ENCODE measurements at places on chromosomes 6 and 20.

- DNase-seq, result no peak
Measured at GRCh38 chr6:35489995-35490791, 6.7 kb downstream of the TEAD3 start.

- DNase-seq, result no peak
Measured at GRCh38 chr6:3825851-3826581, 23.2 kb upstream of the FAM50B start.

- no peak for DNase-seq
Measured at GRCh38 chr6:119280668-119281067, 68.9 kb downstream of the MAN1A1 start.

- DNase-seq, result no peak
Measured at GRCh38 chr20:61477451-61477861, 225.4 kb downstream of the CDH4 start.

- DNase-seq, result peak; percentile 42
Measured at GRCh38 chr6:31657406-31658157, 1.9 kb downstream of the APOM start.

DNA sequence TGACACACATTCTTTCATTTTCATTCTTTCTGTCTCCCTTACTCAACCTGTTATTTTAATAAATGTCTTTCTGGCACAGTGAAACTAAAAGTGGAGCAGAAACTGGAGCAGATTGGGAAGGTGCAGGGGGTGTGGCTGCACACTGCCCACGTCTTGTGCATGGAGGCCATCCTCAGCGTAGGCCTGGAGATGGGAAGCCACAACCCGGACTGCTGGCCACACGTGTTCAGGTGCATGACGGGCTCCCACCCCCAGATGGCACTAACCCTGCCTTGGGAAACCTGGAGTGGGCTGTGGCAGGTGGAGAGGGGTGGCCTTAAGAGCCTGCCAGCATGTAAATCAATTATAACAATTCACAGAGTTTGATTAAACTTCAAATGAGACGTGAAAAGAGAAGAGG lies 71.4 kb upstream of the PBOV1 start:
- peak; percentile 2 for DNase-seq
